ENCODE measurements at places on chromosomes 11 and 22.
A peak's percentile ranks its signal among the peaks of the same experiment; 100 is the strongest.

GRCh38 chr11:113481226-113481625, 6.0 kb upstream of the DRD2 start:
- DNase-seq: no peak

DNA sequence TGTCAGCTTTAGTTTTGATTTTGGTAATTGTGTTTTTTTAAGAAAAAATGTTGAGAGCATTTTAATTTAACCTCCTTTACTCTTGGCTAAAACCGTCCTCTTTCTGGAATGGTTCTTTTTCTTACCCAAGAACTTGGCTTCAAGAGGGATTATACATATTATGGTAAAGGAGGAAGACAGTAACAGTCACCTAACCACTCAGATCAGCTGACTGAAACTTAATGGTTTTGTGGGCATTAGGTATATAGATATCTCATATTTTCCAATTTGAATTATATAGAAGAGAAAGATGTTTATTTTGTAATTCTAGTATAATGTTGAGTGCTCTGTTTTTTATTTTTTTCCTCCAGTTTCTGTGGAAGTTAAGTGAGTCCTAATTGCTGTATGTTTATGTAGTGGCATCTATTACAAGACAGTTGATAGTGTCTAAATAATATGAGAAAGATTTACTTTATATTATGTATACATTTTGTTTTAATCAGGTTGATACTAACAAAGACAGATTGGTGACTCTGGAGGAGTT, 36.6 kb upstream of the NCR3LG1 start:
- DNase-seq: no peak

GRCh38 chr11:94769880-94770279, 1.7 kb downstream of the AMOTL1 start:
- no peak for DNase-seq

GRCh38 chr22:19760058-19760950, at the start of gene TBX1:
TBX1 (plus strand) TSS chr22:19760778; CDS start chr22:19760844, 66 bp downstream.
- DNase-seq: no peak

- DNase-seq: no peak
Observed at GRCh38 chr11:20457934-20458680, 70.6 kb downstream of the PRMT3 start.

- DNase-seq: no peak
Observed at GRCh38 chr11:3016861-3017260, 24.7 kb upstream of the NAP1L4 start.

DNA sequence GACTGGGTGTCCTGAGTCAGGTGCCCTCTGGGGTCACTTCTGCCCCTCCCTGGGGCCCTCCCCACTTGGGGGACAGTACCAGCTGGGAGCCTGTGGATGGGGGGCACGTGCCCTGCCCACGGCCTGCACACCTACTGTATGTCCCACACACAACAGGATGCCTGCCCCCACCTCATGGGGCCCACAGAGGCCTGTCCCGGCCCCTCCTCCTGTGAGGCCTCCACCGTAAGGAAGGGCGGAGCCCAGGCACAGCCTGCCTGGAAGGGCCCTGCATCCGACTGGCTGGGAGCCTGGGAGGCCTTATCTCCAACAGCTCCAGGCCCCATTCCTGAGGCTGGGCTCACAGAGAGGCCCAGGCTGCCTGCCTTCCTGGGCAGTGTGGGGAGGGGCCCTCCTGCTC, 47.8 kb downstream of the BRSK2 start:
- no peak for DNase-seq

DNA sequence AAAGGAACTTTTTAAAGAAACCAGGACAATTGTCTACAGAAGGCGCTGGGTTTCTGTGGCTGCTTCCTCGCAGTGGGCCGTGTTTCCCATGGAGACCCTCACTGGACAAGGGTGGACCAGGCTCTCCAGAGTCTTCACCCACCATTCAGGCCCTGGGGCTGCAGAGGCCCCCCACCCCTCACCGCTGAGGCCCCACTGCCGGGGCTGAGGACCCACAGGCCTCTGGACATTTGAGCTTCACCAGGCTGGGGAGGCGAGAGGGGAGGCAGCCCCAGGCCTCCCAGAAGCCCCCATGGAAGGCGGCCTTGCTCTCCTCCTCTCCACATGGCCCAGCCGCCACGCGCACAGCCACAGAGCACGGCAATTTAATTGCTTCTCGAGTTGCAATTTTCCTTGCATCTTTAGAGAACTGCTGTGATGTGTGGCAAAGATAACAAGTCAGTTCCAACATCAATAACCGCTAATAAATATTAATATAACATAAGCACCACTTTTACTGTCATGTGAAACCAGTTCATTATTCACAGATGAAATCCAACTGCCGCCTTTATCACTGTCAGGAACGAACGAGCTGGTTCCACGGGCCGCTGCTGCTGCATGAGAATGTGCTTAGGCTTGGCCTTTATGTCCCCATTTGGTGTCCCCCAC, 81.0 kb downstream of the PHF21B start:
- DNase-seq: no peak

DNA sequence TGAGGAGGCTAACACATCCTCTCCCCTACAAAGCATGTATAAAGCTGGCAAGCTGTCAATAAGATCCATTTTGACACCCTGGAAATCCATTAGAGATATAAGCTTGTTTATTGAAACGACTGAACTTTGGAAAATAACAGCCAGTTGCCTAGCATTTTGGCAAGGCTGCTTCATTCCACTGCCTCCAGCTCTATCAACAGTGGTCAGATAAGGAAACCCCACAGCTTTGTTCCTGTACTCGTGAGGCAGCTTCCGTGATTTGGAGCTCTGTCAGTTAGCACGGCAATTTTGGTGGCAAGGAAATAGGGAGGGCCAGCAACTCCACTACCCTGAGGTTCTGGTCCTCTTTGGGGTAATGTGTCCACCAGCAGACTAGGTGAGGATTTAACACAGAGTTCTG, 2.0 kb upstream of the OR51S1 start:
- DNase-seq: no peak

DNA sequence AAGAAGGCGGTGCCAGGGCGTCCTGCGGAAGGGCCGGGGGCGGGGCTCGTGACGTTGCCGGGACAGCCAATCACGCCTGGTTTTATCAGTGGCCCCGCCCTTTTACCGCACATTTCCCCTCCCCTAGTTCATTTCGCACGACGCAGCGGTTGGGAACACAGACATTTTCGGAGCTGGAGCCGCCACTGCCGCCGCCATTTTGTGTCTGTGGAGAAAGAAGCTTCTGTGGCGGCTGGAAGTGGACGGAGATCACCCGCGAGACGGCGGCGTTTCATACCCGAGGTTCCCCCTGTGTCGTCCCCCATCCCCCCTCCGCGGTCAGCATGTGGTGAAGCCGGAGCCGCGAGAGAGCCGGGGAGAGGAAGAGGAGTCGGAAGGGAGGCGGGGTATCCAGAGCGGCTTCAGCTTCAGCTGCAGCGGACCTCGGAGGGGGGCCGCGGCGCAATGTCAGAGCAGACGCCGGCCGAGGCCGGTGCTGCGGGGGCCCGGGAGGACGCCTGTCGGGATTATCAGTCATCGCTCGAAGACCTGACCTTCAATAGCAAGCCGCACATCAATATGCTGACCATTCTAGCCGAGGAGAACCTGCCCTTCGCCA, at the start of gene PCF11:
PCF11 (plus strand) TSS at position 136 of the 598 bp plus-strand sequence; CDS start at position 445, 309 bp downstream.
- DNase-seq: no peak

DNA sequence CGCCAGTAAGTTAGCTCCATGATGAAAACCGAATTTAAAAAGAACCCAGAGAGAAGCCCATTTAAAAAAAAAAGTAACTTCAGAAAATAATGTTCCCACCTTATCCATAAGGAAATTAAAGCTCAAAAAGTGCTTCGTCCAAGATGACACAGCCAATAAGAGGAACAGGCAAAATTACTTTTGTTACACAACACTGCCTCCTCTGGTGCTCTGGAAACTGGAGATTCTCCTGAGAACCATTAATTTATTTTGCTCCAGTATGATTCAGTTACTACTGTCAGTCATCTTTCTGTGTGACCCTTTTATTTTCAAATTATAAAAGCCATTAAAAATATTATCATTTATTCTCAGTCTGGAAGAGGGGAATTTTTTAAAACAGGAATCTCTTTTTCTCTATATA, 2.0 kb downstream of the IFT27 start:
- no peak for DNase-seq

GRCh38 chr11:93852242-93852641, 1.8 kb upstream of the VSTM5 start:
- DNase-seq: no peak

- DNase-seq: peak; percentile 46
Observed at GRCh38 chr11:78646564-78647185, 72.0 kb upstream of the NARS2 start.

- DNase-seq: no peak
Observed at GRCh38 chr11:119940401-119940976, 197.4 kb downstream of the TRIM29 start.

- DNase-seq: no peak
Observed at GRCh38 chr11:119025978-119026766, 4.5 kb downstream of the SLC37A4 start.

- DNase-seq: no peak
Observed at GRCh38 chr11:33588056-33588455, 112.6 kb downstream of the C11orf91 start.

DNA sequence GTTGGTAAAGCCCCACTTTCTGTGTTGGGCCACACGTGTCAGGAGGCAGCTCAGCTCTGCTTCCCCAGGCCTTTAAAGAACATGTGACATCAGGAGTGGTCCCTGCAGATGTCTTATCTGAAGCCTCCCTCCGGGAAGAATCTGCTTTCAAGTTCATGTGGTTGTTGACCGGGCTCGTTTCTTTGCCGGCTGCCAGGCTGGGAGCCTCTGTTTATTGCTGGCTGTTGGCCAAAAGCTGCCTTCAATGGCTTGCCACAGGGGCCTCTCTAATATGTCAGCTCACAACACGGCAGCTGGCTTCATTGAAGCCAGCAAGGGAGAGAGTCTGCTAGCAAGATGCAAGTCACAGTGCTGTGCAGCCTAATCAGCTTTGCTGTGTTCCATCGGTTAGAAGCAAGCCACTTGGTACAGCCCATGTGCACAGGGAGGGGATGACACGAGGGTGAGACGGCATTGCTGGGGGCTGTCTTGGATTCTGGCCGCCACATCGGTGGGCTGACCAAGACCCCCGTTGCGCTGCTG, 14.6 kb downstream of the MRGPRF start:
- DNase-seq: no peak

GRCh38 chr11:23730307-23730998, 766.4 kb upstream of the LUZP2 start:
- no peak for DNase-seq

DNA sequence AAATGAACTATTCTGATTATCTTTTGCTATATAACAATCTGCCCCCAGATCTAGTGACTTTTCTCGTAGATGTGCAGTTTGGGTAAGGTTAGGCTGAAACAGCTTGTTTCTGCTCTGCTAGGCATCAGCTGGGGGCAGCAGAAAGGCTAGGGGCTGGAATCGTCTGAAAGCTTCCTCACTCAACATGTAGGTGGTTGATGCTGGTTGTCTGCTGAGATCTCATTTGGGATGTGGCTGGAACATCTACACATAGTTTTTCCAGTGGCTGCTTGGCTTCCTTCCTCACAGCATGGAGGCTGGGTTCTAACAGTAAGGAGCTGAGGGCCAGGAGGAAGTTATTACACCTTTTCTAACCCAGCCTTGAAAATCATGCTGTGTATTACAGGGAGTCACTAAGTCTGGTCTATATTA, 30.2 kb downstream of the USP47 start:
- DNase-seq: no peak

DNA sequence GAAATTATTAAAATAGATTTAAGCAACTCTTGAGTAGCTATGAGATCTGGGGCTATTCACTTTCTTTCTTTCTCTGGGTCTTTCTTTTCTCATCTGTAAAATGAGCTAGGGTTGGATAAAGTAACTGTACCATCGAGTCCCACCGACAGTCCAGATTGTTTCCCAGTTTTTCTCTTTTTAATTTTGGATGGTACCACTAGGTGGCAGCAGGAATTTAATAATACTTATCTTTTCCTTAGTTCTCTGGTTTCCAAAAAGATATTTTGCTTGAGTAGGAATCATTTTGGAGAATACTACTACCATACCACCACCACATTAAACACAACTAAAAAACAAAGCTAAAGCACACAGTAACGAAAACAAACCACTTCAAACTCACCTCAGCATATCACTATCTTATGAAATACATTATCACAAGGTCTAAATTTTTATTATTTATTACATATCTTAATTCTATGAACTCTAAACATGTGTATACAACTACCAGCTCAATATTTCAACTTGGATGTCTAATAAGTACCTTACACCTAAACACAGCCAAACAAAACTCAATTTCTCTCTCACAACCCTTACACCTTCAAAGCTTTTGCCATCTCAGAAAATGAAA, 584.0 kb downstream of the KCNA4 start:
- DNase-seq: no peak

DNA sequence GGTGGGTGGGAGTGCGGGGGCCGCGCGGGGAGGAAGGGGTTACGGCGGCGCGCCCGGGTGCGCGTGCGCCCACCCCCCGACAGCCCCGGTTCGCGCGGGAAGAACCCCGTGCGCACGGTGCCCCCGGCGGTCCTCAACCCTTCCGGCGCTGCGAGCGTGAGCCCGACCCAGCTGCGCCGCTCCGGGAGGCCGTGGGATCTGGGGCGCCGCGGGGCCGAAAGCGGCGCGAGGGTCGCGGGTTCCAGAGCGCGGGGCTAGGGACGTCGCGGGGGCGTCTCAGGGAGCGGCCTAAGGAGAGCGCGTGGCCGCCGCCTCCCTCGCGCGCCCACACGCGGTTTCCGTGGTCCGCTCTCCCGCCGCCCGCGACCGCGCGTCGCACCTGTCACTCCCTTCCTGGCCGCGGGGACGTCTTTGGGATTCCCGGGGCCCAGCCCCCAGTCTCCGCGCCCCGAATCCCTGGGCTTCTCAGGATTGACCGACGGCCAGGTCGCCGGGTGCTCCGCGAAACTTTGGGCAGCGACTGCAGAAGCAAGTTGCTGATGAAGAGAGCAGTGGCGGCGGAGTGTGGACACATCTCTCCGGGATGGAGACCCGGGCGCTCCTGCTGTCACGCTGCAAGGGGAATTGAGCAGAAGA, 582 bp downstream of the SREBF2 start:
- DNase-seq: no peak

GRCh38 chr22:46796566-46797195, 34.2 kb downstream of the TBC1D22A start:
- DNase-seq: no peak

DNA sequence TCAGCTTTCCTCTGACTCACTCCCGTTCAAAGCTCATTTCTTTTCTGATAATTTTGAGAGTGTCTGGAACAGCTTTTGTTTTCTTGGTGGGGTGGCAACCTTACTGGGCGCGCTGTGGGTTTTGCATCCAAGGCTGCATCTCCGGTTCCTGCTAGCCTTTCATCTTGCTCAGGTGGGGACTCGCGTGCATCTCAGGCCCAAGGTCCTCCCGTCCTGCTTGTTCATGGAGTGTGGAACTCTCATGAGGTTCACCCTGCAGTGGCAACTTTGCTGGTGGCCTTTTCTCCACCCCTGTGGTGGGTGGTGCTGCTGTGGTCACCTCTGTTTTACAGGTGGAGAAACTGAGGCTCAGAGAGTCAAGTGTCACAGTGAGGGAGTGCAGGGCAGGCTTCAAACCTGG, 25.6 kb downstream of the MCM5 start:
- no peak for DNase-seq

DNA sequence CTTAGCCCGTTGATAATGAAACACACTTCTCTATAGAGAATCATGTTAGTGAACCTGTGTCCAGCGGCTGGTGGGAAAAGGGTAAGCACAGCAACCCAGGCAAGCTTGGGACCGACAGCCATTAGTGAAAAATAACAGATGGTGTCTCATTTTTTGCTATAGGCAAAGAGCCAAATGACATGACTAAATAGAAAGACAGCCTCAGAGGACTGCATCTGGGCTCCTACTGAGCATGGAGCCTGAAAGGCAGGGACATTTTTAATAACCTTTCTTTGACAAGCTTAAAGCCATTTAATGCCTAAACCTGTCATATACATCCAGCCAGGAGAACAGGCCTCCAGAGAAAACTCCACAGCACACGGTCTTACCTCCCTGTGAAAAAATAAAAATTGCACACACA, 67.0 kb downstream of the FANCF start:
- no peak for DNase-seq
